Cardiac muscle cell (in vitro differentiated cells and primary cell): ENCODE measurements at places on chromosomes 12 and 14.

- no peak for DNase-seq
These were observed 116.6 kb downstream of the BCL11B start for GRCh38 chr14:99155173-99156089.

DNA sequence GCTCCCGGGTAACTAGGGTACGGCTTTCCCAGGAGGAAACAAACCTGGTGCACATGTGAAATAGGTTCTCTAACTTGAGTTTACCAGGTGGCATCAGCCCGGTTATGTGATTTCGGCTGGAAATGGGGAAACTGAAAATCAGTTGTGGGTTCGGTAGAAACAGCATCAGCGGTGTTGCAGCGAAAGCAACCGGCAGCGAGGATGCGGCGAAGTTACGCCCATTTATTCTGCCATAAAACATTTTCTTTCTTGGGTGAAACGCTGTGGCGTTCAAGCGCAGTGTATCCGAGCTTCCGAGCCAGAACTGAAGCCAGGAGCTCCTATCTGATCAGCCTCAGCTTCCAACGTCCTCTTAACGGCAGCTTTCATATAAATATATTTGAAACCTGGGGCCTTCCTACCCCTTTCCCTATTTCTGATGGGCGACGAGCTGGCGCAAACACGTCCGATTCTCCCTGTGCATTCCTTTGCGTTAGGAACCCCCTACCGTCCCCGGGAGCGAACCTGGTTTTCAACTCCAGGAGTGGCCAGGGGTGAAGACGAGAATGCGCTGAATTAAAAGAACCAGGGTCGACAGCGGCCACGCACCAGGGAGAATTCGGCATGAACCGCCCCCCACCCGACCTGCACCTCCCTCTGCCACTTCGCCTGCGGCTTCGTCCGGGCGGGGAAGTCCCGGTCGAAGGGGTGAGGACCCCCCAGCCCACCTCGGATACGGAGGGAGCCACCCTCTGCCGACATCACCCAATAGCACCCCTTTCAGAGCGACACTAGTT is 1.6 kb downstream of the DPF3 start:
- DNase-seq, result peak; percentile 82

- no peak for DNase-seq
These were observed 148.3 kb upstream of the GRIN2B start for GRCh38 chr12:14129611-14130195.

DNA sequence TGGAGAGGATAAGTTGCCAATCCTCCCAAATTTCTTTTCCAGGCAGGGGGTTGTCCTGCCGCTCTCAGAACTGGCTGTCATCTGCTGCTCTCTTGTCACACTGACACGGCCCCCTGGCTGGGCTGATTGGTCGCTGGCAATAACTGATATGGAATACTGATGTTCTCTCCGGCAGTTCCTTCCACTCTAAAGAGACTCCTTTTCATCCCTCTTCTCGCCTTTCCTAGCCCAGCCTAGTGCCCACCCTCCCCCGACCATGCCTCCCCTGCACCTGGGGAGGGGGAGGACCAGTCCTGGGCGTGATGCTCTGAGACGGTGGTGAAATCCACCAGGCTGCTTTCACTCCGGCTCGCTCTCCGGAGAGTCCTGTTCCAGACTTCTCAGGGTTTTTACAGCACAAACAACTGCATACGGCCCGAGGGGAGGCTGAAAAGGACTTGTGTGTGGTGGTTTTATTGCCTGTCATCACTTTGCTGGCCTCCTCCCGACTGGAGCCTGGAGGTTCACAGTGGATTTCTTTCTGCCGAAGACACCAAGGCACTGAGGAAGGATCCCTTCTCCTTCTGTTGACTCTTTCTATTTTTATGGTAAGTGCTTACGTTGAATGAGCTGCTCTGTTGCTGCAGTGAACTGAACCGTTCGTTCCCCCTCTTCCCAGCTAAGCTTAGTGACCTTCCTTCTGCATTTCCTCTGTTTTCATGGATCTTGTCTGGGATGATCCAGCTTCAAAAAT is at the start of gene ANO4:
ANO4 (plus strand) TSS at position 336 of the 733 bp plus-strand sequence. CDS start 107,010 bp downstream, outside the sequence.
- peak; percentile 24 for DNase-seq

- DNase-seq, result peak; percentile 47
These were observed 6.7 kb downstream of the CDKN1B start for GRCh38 chr12:12723681-12724420.

- peak; percentile 57 for DNase-seq
These were observed 74.6 kb downstream of the FRMD6 start for GRCh38 chr14:51726166-51726899.

DNA sequence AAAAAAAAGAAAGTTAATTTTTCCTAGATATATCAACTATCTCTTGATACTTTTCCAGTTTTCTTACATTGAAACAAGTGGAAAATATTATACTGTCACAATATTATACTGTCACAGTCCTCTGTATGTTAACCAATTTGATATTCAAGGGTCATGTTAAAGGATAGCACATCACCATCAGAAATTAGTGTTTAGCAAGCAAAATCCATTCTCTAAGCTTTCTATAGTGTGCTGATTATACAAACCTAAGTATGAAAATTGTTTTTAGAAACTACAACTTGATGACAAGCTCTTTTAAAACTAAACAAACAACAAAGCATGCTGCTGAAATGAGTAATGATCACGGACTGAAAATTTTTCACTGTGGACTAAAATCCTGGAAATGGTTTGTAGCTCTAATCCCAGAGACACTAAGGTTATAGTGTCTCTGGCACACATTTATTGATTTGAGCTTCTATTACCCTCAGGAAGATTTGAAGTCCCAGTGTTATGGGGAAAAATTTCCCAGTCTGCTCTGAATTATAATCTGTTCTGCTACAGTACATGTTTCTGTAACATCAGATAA is 9.7 kb downstream of the SPTSSA start:
- no peak for DNase-seq
